ENCODE measurements at places on chromosomes 4 and X.

- no peak for DNase-seq
These were observed 116.4 kb upstream of the LSM6 start for GRCh38 chr4:146059151-146059550.

- no peak for DNase-seq
These were observed 381.0 kb downstream of the UNC5C start for GRCh38 chr4:95167805-95168204.

DNA sequence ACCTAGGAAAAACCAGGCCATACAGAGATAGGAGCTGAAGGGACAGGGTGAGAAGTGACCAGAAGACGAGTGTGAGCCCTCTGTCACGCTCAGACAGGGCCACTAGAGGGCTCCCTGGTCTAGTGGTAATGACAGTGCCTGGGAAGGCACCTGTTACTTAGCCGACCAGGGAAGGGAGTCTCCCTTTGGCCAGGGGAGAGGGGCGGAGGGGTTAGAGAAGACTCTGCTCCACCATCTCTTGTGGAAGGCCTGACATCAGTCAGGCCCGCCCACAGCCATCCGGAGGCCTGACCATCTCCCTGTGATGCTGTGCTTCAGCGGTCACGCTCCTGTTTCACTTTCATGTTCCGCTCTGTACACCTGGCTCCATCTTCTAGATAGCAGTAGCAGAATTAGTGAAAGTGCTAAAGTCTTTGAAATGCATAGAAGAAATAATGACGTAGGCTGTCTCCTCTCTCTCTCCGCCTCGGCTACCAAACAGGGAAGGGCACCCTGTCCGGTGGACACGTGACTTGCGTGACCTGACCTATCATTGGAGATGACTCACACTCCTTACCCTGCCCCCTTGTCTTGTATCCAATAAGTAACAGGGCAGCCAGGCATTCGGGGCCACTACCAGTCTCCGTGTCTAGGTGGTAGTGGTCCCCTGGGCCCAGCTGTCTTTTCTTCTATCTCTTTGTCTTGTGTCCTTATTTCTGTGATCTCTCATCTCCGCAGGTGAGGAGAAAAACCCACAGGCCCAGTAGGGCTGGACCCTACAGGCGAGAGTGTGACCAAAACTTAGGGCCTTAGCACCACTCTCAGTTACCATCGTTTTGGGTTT, 26.7 kb downstream of the HTT-AS start:
- DNase-seq = peak; percentile 79

DNA sequence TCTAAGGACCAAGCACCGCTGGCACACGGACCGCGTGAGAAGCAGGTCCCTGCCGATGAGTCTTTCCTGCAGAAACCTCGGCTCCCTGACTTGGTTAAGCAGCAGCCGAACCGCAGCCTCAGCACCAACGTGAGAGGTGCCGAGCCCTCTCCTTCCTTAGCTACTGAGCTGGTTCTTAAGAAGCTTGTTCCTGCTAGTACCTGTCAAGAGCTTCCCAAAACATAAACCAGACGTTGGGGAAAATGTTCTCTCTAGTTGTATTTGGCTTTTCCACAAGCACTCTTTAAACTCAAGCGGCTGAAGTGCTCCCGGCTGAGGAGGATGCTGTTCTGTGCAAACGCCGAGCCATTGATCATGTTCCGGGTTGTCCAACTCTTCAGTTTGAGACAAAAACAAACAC, 29.3 kb upstream of the TLR3 start:
- no peak for DNase-seq

DNA sequence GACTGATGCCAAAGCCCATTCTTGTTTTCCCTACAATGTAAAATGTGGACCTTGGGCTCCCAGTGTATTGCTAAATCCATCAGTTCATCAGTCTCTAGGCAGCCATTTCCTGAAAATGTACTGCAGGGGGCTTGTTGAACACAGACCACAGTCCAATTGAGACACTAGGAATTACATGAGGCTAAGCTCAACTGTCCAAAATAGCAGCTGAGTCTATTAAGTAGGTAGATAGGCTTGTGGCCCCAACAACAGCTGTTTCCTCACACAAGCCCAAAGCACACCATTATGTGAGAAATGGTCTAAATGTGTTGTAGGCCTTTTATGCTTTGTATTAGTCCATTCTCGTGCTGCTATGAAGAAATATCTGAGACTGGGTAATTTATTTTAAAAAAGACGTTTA, 60.0 kb upstream of the PAK3 start:
- no peak for DNase-seq

DNA sequence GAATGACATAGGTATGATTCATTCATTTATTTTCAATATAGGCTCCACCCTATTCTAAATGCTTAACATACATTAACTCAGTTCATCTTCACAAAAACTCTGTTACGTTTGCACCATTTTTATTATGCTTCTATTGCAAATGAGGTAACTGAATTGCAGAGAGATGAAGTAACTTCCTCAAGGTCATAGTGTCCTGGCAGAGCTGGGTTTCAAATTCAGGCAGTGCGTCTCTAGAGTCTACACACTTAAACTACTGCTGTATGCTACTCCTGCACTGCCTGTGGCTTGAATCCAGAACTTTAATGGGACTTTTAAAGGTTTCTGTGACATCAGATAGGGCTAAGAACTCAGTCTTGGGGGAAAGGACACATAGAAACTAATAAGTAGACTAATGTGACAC, 413.4 kb downstream of the UBE2NL start:
- no peak for DNase-seq

DNA sequence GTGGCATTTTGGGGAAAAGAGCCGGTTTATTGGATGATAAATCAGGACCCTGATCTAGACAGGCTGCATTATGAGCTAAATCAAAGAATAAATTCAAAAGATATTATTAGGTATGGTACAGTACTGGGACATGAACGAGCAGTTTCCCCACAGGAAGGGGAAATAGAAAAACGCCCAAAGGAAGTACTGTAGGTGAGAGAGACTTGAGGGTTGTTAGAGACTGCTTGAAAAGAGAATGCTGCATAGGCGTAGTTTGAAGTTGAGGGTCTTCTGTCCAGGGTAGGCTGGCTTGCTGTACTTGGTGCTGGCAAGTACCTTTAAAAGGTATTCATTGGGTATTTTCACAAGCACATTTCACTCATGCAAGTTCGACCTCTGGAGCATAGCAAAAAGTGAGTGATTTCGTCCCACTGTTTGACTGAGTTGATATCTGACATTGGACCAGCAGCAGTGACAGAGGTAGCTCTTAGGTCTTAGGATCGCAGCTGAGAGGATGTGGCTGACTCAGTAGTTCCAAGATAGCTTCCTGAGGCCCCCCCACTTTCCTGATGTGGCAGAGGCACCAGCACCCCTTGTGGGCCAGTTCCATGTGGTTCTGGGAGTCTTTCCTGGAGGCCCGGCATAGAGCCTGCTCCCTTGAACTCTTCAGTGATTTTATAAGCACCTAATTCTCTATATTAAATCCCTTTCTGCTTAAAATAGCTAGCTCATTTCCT, 64.3 kb downstream of the TMEM131L start:
- DNase-seq = no peak
